ENCODE measurements at places on chromosomes 6 and 20.

DNA sequence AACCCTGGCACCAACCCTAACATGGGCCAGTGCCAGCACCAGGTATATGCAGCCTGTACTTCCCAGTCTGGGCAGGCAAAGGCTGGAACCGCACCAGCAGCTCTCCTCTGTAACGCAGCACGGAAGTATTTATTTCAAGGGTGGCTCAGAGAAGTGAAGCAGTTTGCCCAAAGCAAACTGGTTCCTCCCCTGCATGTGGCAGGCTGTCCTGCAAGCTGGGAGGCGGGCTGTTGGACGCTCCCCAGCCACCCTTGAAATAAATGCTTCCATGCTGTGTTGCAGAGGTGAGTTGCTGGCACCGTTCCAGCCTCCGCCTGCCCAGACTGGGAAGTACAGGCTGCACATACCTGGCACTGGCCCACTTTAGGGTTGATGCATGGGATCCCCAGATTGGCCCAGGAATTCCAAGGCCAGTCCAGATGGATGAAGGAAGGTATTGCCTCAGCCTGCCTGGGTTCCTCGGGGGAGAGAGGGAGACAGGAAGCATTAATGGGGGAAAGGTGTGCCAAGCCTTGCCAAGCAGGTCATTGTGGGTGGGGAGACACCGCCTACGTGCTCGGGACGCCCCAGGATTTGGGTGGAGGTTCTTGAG lies 49.8 kb downstream of the PPARD start:
- DNase-seq: no peak

GRCh38 chr20:55649254-55649653 lies 356.1 kb downstream of the CBLN4 start:
- no peak for DNase-seq

DNA sequence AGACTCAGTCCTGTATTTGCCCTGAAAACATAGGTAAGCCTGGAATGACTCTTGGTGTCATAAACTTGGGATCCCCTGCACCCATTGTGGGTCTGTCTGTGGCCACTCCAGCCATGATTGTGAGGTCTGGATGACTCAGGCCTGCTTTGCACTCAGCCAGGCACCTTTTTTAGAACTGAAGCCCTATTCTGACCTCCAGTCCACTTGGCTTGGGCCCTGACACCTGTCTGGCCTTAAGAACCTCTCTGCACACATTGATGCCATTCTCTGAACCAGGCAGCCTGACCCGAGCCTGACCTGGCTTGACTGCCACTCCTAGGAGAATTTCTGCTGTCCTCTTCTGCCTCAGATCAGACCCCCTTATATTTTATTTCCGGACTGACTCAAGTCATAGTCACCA lies 383.7 kb downstream of the MAFB start:
- no peak for DNase-seq

DNA sequence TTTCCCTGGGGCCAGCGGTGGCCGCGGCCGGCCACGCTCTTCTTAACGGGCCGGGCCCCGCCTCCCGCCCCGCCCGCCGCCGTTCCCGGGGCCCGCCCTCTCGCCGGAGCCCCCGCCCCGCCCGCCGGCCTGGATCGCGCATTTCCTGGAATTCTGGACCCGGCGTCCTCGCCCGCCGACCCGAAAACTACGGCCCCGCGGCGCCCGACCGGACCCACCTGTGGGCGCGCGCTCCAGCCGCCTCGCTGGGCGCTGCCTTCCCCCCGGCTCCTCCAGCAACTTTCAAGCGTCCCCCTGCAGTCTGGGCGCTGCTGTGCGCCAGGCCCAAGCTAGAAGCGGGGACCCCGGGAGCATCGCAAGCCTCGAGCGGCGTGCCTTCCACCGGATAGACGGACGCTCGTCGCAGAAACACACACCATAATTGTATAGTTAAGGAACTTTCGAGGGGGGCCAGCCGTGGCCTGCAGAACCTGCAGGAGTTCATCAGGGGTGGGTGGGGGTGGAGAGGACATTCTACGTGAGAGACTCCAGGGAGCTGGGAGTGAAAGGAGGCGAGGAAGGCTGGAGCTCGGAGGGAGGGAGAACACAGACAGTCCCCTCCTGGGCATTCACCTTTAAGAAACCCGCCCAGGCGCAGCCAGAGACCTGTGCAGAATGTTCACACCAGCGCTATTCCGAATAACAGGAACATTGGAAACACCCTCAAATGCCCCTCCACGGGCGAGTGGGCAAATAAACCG lies at the start of gene ADA:
Gene ADA, minus strand, starts transcription at position 16 of the 740 bp plus-strand sequence. CDS start 92 bp downstream, outside the sequence.
- peak; percentile 65 for DNase-seq

GRCh38 chr20:61173267-61173666 lies 78.8 kb upstream of the CDH4 start:
- no peak for DNase-seq

- DNase-seq: no peak
These were observed 10.5 kb downstream of the THBS2 start for GRCh38 chr6:169243186-169243585.

DNA sequence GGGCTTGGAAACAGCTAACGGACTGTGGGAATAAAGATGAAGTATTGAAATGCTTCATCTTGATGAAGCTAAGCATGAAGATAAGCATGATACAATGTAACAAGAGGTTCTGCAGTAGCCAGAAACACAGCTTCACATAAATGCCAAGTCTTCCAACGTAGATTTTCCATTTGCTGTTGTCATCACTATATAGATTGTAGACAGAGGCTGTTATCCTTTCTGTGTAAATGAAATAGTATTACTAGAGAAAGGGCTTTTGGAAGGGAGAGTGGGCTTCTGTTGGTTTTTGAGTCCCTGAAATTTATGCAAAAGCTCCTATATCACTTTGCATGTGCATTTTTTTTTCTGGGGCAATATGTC lies 649.0 kb downstream of the RNF144B start:
- no peak for DNase-seq

GRCh38 chr6:43937236-43938177 lies 167.5 kb downstream of the VEGFA start:
- DNase-seq: no peak

DNA sequence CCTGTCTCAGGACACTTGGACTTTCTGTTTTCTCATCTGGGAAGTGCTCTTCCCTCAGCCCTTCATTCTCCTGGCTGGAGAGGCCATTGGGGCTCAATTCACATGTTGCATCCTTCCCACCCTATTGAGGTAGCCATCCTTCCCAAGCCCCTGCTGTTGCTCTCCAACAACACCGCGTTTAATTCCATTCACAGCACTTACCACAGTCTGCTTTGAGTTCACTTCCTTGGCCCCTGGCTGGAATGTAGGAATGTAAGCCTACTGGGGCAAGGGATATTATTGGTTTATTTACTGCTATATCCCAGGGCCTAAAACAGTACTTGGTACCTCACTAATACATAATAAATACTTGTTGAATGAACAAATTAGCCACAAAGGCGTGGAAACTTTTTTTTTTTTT lies 6.7 kb upstream of the GFOD1 start:
- DNase-seq: no peak

DNA sequence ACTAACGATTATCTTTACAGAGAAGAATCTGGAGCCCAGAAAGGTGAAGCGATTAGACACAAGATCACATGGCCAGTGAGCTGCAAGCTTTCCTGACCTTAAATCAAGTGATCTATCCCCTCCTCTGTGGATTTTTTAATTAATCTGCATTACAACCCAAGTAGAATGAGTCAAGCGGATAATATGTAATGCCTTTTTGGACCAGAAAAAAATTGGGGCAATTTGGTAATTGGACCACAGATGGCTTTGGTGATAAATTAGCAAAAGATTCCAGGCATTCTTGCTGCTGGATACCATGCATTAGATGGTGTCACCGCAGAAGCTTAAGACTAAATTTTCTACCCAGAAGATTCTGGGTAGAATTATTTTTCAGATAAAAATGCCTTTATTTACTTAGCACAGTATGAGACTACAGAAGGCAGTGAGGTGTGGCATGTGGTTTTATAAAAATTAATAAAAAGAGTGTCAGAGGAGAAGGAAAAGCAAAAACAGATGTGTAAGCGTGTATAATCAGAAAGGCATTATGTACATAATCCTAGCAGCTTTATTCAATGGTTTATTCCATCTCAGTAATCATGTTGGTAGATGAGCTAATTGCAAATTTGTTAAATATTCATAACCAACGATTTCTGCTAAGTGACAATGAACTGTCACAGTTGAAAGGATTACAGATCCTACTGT lies 53.9 kb upstream of the PCSK2 start:
- DNase-seq: no peak

- no peak for DNase-seq
These were observed 211.1 kb downstream of the BMP7 start for GRCh38 chr20:57055345-57055744.

DNA sequence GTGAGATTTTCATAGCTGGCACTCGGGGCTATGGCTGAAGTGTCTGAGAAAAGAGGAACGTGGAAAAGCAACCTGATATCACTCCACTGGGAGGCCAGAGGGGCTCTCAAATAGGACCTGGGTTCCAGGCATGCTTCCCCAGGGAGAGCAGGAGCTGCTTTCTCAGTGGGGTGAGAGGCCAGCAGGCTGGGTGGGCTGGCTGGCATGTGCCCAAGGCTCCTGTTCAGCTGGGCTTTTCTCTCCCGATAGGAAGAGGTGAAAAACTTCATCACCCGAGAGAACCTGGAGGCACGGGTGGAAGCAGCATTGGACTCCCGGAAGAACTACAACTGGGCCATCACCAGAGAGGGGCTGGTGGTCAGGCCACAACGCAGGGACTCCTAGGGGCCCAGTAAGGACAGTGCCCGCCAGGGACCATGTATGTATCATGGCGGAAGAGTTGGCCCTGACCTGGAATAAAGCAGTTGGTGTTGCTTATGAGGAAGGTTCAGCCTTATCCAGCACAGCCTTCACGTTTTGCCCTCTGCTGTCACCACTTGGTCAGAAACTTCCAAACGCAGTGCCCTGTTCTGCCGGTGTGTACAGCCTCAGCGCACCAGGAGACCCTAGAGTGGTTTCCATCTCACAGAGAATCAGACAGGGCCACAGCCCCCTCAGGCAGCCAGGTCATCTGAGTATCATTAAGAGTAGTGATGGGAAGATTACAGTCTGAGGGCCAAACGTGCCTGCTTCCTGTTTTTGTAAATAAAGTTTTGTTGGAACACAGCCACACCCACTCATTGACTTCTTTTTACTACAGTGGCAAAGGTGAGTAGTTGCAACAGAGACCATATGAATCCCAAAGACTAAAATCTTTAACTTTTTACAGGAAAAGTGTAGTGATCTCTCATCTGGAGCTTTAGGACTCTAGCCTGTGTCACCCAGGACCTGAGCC lies 1.9 kb downstream of the MRPS26 start:
- no peak for DNase-seq

GRCh38 chr6:42204768-42205282 lies 10.1 kb upstream of the GUCA1B start:
- no peak for DNase-seq

- no peak for DNase-seq
These were observed 208.8 kb upstream of the ARG1 start for GRCh38 chr6:131363947-131364834.

DNA sequence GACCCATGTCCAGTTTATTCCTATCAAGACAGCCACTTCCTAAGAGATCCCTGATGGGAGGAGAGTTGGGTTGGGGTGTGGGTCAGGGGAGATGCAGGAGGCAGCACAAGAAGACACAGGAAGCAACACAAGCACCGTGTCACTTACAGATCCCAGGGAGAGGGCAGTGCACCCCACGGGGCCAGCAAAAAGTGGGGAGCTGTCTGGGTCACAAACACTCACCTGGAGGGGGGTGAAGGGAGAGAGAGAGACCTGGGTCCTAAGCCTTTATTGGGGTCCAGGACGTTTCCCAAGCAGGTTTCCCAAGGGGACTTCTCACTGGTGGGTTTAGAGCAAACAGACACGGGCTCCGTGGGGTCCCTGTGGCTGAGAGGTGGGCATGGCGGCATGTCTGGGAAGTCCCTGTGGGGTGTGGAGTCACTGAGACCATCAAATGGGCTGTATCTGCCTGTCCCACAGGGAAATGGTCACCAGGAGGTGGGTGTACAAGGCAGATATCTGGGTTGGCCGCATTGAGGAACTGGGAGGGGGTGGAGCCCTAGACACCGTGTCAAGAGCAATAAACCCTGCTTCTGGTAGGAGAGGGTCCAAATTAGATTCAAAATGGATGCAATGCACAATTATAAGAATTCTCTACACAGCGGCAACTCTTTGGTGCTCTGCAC lies 1.6 kb upstream of the CD93 start:
- DNase-seq: no peak

GRCh38 chr20:9977629-9978028 lies 57.2 kb upstream of the ANKEF1 start:
- DNase-seq: no peak

- no peak for DNase-seq
These were observed 49.7 kb downstream of the RBM38 start for GRCh38 chr20:57440678-57441509.

GRCh38 chr6:101640131-101640530 lies 246.6 kb downstream of the GRIK2 start:
- DNase-seq: no peak

- DNase-seq: no peak
These were observed 19.4 kb downstream of the TNFRSF21 start for GRCh38 chr6:47290124-47290834.

DNA sequence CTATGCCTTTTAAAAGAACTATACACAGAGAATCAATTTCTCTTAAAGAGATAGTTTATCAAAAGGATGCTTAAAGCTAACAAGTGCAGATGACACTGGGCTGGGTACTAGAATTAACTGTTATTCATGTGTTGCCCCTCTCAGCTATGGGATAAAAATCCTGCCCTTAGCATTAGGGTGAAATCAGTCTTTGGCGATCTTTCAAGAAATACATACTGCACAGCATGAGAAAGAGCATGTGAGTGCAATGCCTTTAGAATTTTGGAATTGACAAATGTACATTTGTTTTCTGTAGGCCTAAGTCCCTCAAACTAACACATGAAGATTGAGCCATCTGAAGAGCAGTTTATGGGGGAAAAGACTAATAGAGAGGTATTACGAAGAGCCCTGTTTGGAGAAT lies 115.4 kb downstream of the ZFP64 start:
- DNase-seq: no peak

DNA sequence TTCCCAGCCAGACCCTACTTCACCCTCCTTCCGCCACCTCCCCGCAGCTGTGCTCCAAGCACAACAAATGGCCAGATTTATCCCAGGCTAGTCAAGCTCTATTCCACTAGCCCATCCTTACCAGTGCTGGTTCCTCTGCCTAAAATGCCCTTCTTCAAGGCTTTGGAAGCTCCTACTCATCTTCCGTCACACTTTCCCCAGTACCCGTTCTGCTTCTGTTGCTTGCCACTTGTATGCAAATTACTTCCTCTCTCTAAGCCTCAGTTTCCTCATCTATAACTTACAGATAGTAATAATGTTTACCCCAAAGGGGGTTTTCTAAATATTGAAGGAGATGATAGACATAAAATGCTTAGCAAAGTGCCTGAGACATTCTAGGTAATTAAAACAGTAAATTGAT lies 193.1 kb downstream of the MAFB start:
- DNase-seq: no peak

DNA sequence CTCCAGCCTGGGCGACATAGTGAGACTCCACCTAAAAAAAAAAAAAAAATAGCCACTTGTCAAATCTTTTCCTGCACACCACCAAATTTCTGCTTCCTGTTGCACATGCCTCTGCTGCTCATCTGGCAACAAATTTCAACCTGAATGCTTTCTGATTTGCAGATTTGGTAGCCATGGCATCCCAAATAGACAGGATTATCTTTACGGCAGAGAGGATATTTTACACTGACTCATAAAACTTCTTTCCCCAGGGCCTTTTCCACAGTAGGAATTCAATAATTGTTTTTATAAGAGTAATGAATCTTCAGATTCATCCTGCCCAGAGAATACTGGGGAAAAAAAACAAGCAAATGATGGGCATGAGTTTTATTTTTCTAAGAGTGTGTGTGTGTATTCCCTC lies 264.6 kb downstream of the FRK start:
- no peak for DNase-seq
